ENCODE measurements at places on chromosomes 7 and 10.
A peak's percentile ranks its signal among the peaks of the same experiment; 100 is the strongest.

DNA sequence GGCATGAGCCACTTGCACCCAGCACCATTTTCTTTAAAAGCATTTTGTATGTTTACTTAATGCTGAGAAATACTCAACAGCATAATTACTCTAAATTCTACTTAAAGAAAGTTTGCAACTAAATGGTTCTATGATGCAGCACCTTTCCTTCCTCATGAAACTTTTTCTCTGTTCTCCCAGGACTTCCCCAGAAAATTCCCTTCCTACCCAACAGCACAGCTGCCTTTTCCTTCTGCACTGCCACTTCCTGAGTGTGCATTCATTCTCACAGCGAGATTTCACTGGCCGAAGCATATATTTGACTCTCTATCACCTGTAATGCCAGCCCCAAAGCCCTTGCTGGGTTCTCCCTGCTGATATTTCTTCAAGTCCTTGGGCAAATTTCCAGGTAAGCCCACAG lies 41.5 kb upstream of the DGKI start:
- no peak for DNase-seq

- no peak for DNase-seq
These were observed 31.2 kb upstream of the EN2 start for GRCh38 chr7:155426543-155427410.

DNA sequence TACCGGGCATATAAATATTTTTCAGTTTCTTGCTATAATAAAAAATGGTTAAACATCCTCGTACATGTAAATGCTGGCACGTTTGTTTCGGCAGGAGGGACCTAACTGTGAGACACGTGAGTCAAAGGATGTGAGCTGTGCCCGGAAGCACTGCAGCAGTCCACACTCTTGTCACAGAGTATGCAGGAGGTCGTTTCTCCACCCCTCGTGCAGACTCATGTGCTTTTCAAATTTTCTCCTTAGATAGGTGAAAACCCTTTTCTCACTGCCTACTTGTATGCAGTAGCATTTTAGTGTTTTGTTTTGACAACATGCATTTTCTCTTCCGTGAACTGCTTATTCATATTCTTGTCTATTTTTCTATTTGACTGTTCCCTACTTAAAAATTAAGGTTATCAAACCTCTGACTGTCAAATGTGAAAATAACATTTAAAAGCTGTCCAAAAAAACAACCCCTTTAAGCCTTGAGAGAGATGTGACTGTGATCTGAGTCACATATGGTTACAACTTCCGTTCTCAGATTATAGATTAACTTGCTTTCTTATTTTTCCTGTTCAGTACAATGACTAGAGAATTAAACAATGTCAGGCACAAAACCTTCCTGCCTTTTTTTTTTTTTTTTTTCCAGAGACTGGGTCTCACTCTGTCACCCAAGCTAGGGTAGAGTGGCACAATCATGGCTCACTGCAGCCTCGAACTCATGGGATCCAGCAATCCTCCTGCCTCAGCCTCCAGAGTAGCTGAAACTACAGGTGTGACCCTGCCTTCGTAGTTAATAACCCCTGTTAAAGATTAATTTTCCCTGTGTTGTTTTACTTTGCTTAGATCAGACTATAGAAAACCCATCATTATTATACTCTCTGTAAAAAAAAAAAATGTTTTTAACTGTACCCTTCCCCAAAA lies 45.1 kb downstream of the DPY19L1 start:
- peak; percentile 37 for DNase-seq

- peak; percentile 1 for DNase-seq
These were observed 202.6 kb upstream of the FOXK1 start for GRCh38 chr7:4479367-4480039.

DNA sequence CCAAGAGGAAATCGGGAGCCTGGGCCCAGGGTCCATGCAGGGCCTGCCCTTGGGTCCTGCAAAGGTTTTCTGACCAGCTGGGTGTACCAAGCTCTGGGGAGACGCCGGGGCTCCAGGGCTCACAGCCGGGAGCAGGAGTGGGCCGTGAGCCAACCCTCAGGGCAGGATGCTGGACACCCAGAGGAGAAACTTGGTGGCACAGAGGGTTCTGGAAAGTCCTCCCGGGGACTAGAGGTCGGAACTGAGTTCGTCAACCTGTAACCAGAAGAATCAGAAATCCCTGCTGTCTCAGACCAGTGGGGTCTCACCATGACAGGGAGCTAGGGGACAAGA lies 29.2 kb upstream of the PPP2R2D start:
- no peak for DNase-seq

GRCh38 chr10:90051474-90051873 lies 350.1 kb downstream of the KIF20B start:
- no peak for DNase-seq

DNA sequence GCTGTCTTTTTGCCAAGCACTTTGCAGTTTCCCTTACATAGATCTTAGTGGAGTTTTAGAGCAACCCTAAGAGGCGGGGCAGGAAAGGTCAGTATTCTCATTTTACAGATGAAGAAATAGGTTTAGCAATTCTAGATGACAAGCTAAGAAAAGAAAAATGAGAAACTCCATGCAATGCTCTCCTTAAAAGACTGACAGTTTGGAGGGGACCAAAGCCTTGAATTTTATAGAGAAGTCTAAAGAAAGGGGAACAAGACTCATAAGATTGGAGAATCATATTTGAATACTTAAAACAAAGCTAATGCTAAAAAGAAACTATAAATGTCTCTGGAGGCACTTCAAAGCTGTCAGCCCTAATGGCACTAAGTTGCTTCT lies 19.6 kb downstream of the CEP55 start:
- DNase-seq: no peak

DNA sequence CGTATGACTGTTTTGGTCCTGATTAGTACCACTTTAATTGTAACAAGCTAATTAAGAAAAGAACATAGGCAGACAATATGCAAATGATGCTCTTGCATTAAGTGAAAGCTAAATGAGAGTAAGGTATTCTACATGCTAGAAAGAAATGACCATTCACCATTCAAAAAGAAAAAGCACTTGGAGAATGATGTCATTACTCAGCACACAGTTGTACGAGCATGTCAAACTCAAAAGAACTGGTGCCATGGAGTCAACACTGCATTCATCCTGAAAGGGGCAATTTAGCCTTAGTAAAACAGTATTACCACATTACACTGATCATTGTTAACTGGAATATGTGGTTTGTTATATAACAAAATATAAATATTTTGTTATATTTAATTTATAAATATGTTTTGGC lies 136.2 kb upstream of the CTTNBP2 start:
- no peak for DNase-seq

DNA sequence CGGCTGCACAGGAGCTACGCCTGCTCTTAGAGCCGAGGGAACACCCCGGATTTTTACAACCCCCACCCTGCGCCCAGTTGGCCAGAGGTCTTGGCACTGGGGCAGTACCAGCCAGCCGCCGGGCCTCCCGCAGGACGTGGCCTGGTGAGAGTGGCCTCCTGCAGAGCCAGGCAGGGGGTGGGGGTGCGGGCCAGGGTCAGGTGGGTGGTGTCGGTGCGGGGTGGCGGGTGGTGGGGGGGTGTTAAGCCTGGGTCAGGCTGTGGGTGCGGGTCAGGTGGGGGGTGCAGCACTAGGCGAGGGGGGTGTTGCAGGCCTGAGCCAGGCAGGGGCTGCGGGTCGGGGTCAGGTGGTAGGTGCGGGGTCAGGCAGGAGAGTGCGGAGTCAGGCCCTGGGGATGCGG lies 647 bp downstream of the ECHS1 start:
- no peak for DNase-seq

GRCh38 chr7:106318482-106318881 lies 33.7 kb upstream of the NAMPT start:
- DNase-seq: no peak

GRCh38 chr10:42754155-42755027 lies 28.2 kb upstream of the BMS1 start:
- peak; percentile 18 for DNase-seq

GRCh38 chr7:29895559-29895958 lies 89.3 kb downstream of the WIPF3 start:
- no peak for DNase-seq

DNA sequence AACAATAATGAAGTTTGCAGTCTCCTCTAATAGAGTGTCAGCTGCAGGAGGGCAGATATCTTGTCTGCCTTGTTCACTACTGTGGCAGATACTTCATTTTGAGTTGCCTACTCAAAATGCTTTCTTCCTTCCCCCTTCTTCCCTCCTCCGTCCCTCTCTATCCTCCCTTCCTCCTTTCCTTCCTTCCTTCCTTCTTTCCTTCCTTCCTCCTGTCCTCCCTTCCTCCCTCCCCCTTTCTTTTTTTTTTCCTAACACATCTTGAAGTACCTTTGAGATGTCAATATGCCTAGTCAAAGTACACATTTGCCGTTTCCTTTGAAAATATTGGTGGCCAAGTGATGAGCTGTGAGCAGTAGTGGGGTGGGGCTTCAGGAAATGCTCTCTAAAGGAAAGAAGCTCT lies 18.7 kb upstream of the ST7 start:
- DNase-seq: no peak

DNA sequence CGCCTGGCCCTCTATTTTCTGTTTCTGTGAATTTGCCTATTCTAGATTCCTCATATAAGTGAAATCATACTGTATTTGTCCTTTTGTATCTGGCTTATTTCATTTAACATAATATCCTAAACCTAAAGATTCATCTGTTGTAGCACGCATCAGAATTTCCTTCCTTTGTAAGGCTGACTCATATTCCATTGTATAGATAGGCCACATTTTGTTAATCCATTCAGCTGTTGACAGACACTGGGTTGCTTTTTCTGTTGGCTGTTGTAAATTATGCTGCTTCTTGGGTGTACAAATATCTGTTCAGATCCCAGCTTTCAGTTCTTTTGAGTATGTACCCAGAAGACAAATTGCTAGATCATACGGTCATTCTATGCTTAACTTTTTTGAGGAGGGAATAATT lies 28.8 kb upstream of the CUL1 start:
- DNase-seq: no peak

DNA sequence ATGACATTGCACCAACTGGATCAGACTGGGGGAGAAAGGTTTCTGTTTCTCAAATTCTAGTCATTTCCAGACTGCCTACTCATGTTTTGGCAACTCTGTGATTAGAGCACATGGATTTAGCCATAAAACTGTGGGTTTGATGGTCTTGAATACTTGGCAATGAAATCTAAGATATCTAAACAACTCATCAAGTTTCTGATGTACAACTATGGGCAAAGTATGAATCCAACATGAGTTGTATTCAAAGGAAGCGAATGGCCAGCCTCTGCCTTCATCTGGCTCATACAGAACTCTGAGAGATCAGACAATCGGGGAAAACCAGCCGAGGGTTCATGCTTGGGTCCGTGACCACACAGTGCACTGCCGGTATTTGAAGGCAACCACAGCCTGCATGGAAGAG lies 144.3 kb downstream of the ADAM12 start:
- DNase-seq: no peak

GRCh38 chr10:124949543-124949942 lies 7.6 kb downstream of the ZRANB1 start:
- DNase-seq: no peak

DNA sequence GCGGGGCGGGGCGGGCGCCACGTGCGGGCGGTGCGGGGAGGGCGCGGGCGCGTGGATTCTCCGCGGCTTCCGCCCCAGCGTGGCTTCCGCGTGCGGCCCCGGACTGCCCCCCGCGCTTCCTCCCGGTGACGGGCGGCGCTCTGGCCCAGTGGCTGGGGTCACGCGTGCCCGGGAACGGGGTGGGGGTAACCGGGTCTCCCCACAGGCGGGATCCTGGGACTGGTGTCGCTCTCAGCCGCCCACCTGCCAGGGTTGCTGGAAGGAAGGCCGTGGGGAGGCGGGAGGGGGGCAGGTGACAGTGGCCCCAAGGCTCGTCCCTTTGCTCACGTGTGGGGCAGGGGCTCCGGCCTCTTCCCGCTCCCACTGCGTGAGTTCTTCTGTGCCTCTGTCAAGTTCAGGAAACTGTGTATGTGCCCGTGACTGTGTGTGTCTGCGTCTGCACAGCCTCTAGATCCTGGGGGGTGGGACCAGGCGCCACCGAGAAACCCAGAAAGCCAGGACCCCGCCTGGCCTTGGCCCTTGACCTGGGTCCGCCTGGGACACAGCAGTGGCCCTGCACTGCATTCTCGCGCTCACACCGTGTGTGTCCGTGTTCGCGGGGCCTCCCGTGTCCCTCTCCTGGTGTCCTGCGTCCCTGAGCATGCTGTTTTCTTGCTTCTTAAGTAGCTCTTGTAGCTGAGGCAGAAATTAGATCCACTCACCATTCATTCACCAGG lies 919 bp downstream of the MAFK start:
- DNase-seq: no peak

- no peak for DNase-seq
These were observed 28.9 kb downstream of the ELFN1 start for GRCh38 chr7:1698951-1699350.

GRCh38 chr10:14528450-14528849 lies 197.7 kb upstream of the FRMD4A start:
- DNase-seq: no peak

GRCh38 chr7:80213814-80214213 lies 79.2 kb downstream of the GNAI1 start:
- no peak for DNase-seq

- DNase-seq: no peak
These were observed 251.0 kb downstream of the DYNC1I1 start for GRCh38 chr7:96023387-96023786.

- peak; percentile 29 for DNase-seq
These were observed 41.8 kb upstream of the LRRC18 start for GRCh38 chr10:48981310-48981907.

DNA sequence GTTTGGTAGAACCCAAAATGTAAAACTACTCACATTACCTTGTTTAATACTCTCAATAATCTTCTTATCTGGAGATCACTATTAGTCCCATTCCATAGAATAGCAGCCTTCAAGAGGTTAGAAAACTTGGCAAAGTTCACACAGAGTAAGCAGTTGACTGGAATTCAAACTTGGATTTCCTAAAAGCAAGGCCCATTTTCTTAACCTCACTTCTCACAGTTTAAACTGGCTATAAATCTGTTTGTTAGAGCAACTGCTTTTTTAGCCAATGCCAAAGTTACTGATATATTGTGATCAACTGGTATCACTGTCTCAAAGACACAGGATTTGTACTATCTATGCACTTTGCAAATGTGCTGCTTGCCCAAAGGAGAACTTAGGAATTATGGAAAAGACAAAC lies 230.2 kb downstream of the THSD7A start:
- DNase-seq: no peak

DNA sequence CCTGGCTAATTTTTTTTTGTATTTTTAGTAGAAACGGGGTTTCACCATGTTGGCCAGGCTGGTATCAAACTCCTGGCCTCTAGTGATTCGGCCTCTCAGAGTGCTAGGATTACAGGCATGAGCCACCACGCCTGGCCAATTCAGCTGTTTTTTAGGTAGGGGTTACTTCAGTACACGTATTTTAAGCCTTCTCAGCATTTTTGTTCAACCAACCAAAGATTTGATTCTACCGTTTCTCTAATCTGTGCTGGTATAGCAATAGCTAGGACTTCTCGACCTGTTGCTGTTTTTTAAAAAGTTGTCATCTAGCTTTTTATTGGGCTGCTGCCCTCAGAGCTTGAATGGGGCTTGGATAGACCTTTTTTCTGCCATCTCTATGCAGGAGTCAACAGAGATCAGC lies 34.9 kb downstream of the PROSER2 start:
- DNase-seq: no peak

GRCh38 chr7:69213878-69214277 lies 384.4 kb upstream of the AUTS2 start:
- DNase-seq: no peak

- peak; percentile 18 for DNase-seq
These were observed 32.6 kb downstream of the USP6NL start for GRCh38 chr10:11578802-11579255.

- no peak for DNase-seq
These were observed 5.8 kb upstream of the CPA1 start for GRCh38 chr7:130374507-130374906.

GRCh38 chr7:44979481-44980392 lies 922 bp upstream of the MYO1G start:
- no peak for DNase-seq

- no peak for DNase-seq
These were observed 108.7 kb downstream of the MKLN1 start for GRCh38 chr7:131436384-131436783.
